ENCODE measurements at places on chromosomes 1 and 21.
A peak's percentile ranks its signal among the peaks of the same experiment; 100 is the strongest.

- DNase-seq = no peak
Observed at GRCh38 chr1:47930210-47930840, 66.9 kb downstream of the TRABD2B start.

- peak; percentile 76 for DNase-seq
Observed at GRCh38 chr1:118185084-118185832, at the start of gene SPAG17. TSS of gene SPAG17 (minus strand) at chr1:118185228. CDS start at chr1:118185157, 71 bp downstream.

- DNase-seq = no peak
Observed at GRCh38 chr1:202247837-202248795, 54.5 kb downstream of the LGR6 start.

DNA sequence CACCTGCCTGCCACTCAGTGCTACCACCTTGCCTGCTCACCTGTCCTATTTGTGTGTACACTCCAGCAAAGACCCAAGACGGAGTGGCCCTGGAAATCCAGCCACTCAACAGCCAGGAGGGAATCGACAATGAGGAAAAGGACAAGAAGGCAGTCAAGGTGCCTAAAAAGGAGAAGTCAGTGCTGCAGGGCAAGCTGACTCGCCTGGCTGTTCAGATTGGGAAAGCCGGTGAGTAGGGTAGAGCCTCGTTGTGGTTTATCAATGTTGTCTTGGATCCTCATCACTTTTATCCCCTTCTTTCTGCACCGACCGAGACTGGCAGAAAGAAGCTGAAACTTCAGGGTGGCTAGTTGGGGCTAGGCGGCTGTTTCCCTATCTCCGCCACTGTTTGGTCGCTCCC is 61.4 kb upstream of the LAX1 start:
- no peak for DNase-seq

DNA sequence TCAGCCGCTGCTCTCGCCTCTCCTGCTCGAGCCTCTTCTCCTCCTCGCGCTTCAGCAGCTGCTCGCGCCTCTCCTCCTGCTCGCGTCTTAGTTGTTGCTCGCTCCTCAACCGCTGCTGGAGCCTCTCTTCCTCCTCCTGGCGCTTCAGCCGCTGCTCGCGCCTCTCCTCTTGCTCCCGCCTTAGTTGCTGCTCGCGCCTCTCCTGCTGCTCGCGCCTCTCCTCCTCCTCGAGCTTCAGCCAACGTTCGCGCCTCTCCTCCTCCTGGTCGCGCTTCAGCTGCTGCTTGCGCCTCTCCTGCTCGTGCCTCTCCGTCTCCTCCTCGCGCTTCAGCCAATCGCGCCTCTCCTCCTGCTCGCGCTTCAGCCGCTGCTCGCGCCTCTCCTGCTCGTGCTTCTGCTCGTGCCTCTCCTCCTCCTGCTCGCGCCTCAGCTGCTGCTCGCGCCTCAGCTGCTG is 3.7 kb downstream of the TCHH start:
- no peak for DNase-seq

GRCh38 chr1:157301477-157302198 is 163.4 kb upstream of the ETV3 start:
- DNase-seq = no peak

GRCh38 chr1:93087532-93087931 is 8.4 kb downstream of the MTF2 start:
- no peak for DNase-seq
